ENCODE measurements at places on chromosomes 3 and 15.

- DNase-seq = no peak
Observed at GRCh38 chr3:15875016-15875689, 77.4 kb upstream of the ANKRD28 start.

DNA sequence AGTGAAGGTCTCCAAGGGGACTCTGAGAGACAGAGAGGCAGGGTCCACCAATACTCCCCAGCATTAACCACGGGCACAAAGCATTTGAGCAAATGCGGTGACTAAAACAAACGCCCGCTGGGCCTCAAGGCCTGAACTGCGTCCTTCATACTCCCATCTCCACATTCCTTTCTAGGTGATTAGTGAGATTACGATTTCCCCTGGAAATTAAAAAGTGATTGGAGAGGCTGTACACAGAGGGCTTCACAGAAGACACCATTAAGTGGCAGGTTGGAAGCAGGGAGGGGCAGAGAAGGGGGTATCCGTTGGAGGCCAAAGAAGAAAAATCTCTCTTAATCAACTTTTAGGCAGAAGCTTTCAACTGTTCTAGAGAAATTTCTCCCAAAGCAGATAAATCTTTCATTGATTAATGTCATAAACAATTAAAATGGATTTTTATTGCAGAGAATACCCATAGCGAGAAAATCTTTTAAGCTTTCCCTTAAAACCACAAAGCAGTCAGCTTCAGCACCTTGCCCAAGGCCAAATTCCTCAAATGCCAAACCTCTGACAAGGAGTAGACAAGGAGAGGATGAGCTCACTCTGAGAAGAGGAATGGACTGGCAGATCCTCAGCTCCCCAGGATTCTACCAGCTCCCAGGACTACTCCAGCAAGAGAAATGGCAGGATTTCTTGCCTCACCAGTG, 38.2 kb downstream of the MB21D2 start:
- DNase-seq = no peak

GRCh38 chr3:195762611-195763010, 41.8 kb downstream of the MUC20 start:
- DNase-seq = no peak

- DNase-seq = no peak
Observed at GRCh38 chr15:48397841-48398240, 66.6 kb downstream of the DUT start.

- no peak for DNase-seq
Observed at GRCh38 chr15:70826634-70827033, 27.3 kb downstream of the LARP6 start.

DNA sequence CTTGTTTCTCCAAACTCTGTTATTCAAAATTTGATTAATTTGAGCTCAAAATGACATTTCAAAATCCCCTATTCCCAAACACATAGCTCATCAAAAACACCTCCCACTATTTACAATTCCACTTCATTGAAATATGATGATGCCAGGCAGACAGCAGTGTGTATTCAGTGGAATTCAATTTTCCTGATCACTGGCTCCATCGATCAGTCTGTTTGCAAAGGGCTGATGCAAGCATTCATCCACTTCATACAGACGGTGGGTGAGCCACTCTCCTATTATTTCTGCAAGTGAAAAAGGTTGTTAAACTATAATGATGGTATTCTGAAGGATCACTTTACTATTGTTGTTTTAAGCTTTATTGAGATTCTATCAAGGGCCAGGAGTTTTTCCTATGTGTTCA, 90.7 kb downstream of the RTP4 start:
- DNase-seq = no peak

GRCh38 chr15:91472316-91472756, 372.3 kb downstream of the SV2B start:
- no peak for DNase-seq

- DNase-seq = no peak
Observed at GRCh38 chr3:69033470-69033869, 18.7 kb downstream of the TMF1 start.

DNA sequence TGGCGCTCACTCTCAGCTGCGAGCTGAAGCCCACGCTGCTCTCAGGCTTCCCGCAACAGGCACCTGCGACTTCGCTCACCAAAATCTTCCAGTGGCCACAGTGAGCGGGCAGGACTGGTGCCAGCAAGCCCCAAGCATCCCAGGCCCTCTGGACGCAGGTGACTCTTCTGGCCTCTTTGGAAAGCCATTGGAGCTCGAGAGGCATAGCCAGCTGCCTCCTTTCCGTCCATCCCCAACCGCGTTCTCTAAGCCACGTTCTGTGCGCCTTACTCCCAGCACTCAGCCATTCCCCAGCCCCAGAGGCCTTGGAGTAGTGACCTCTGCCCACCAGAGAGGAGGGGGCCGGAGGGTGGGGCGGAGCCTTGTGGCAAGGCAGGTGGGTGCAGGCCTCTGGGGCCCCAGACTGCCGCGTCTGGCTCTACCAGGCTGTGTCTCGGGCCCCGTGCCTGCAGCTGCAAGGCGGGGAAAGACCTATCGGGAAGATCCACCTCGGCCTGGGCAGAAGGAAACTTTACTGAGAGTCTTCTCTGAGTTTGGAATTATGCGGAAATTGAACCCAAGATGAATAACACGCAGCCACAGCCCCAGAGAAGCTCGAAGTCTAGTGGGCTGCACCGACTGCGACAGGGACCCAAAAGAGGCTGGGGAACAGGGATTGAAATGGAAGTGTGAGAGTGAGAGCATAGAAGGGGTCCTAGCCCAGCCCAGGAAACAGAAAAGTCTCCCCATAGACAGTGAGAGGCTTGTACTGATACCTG, 3.6 kb upstream of the SOX14 start:
- no peak for DNase-seq
